A172 (cell line): ENCODE measurements at places on chromosomes 16 and 17.

GRCh38 chr17:40331743-40332641, 23.0 kb downstream of the RARA start:
- peak; percentile 85 for DNase-seq

GRCh38 chr17:77160875-77161530, 20.2 kb downstream of the SEC14L1 start:
- no peak for DNase-seq

DNA sequence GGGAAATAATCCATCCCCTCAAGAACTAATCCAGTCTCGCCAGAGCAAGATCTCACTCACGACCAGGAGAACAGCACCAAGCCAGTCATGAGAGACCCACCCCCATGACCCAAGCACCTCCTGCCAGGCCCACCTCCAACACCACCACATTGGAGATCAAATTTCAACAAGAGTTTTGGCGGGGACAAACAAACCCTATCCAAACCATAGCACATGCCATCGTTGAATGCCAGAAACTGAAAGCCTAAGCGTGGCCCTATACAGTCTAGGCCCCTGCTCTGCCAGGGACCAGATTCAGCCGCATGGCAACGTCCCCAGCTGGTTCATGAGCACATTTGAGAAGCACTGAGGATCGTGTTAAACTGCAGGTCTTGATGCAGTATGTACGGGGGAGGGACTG, 57.3 kb downstream of the AXIN2 start:
- no peak for DNase-seq

DNA sequence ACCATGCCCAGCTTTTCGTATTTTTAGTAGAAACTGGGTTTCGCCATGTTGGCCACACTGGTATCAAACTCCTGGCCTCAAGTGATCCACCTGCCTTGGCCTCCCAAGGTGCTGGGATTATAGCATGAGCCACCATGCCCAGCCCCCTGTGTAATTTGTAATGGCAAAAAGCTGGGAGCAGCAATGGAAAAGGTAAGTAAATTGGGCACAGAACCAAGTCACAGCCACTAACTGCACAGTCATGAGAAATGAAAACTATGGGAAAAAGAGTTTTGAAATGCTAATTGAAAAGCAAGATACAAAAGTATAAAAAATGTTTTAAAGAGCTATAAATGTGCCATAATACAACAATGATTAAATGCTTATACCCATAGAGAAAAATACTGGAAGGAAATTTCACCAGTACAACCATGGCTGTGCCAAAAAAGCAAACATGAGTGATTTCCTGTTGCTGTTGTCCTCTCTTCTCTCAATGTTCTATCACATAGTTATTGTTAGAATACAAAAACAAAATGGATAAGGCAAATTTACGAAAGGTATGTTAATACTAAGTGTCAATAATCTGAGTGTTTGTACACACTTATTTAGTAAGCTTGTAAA, 6.2 kb downstream of the NTAN1 start:
- DNase-seq, result no peak

DNA sequence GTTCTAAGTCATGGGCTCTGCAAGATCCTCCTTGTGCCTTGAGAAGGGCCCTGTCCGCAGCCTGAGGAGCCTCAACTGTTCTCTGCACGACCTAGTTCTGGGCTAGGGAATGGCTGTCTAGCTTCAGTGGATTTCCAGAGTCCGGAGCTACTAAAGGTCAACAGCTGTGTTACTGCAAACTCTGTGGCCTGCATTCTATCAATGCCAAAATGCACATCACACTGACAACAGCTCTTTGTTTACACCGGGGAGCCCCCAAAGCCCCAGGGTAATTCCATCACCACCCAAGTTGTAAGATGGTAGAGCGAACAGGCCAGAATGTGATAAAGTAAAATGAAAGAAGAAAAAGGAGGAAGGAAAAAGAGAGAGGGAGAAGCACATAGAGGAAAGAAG, 610.2 kb downstream of the MAF start:
- DNase-seq, result no peak

GRCh38 chr16:4682084-4682591, 11.2 kb upstream of the NUDT16L1 start:
- no peak for DNase-seq

GRCh38 chr16:397736-398332, 835 bp downstream of the NME4 start:
- no peak for DNase-seq

- no peak for DNase-seq
Measured at GRCh38 chr16:50991006-50991405, 160.1 kb downstream of the SALL1 start.

- DNase-seq, result no peak
Measured at GRCh38 chr16:105521-105920, 27.5 kb downstream of the MPG start.

DNA sequence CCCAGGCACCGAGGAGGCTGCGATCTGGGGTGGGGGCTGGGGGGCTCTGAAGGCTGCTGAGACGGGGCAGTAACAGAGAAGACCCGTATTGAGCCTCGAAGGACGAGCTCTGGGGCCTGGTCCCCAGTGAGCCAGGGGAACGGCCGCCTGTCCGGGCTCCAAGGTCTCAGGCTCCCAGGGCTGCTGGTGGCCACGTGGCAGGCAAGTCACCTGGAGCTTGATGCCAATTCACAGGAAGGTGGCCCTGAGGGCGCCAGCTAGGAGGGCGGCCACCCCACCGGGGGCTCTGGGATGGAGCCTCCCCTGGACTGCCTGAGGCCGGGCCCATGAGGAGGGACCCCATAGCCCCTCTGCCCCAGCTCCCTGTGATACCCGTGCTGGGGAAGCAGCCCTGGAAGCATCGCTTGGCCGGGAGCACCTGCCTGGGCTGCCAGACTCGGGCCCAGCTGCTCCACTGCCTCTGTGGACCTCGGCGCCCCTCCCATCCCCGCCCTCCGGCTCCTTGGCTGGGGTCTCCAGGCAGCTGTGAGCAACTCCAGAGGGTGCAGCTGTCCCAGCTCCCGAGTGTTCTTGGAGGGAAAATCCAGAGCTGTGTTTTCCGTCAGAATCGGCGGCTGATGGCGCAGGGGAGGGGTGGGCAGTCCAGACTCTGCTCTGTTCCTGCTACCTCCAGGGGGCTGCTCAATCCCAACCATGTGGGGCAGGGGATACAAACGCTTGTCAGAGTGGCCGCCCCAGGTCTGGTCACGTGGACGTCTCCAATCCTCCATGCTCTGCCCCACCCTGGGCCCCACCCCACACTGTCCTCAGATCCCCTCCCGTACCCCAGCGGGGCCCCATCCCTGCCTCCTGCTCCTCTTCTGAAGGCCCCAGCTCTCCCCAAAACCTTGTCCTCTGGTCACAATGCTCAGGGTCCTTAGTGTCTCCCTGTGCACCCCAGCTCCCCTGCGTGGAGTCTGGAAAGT, 67.2 kb upstream of the GNG13 start:
- no peak for DNase-seq

GRCh38 chr16:83623892-83624291, 183.9 kb upstream of the HSBP1 start:
- DNase-seq, result no peak

DNA sequence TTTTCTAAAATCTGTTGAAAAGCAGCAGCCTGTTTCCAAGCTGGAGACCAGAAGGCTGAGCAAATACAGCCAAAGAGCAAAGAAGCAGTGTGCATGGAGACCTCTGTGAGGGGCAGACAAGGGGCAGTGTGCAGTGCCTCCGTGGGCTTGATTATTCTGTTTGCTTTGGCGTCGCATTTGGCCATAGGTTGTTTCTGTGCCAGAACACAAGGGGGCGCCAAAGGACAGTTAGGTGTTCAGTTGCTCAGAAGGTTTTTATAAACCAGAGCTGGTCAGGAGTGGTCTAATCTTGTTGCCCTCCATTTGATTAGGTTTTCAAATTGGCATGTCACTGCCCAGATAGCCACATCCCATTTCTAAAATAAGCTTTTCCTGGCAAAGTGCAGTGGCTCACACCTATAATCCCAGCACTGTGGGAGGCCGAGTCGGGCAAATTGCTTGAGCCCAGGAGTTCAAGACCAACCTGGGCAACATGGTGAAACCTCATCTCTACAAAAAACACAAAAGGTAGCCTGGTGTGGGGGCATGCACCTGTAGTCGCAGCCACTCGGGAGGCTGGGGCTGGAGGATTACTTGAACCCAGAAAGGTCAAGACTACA, 10.6 kb downstream of the MYH3 start:
- peak; percentile 77 for DNase-seq

- peak; percentile 91 for DNase-seq
Measured at GRCh38 chr16:75267631-75268264, 16.3 kb upstream of the BCAR1 start.

DNA sequence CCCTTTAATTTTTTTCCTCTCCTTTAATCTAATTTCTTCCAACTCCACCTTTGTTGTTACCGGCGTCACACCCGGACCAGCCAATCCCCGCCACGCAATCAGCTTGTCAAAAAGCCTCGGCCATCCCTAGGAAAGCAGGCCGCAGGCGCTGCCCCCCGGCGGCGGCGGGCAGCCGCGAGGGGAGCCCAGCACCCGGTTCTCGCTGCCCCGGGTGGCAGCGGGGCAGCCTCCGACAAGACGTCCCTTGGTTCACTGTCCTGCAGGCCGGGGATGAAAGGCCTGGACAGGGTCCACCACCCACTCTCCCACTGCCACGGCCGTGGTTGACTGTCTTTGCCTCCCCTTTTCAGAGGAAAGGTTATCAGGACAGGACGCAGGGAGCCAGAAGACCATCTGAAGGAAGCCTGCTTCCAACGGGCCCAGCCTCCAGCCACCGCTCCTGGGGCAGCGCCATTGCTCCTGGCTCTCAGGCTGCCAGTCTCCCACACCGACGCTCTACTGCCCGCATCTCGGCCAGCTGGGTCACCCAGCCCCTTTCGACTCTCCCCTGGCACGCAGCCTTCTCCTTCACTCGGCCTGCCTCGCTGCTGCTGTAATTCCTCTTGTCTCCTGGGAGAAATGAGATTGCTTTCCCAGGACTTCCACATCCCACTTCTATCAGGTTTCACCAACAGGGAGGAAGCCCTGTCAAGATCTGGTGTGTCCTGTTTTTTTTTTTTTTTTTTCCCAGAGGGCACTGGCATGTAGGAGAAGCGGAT, 2.8 kb upstream of the UBTF start:
- DNase-seq, result peak; percentile 38

- no peak for DNase-seq
Measured at GRCh38 chr17:7211491-7212273, 8.0 kb downstream of the DLG4 start.

DNA sequence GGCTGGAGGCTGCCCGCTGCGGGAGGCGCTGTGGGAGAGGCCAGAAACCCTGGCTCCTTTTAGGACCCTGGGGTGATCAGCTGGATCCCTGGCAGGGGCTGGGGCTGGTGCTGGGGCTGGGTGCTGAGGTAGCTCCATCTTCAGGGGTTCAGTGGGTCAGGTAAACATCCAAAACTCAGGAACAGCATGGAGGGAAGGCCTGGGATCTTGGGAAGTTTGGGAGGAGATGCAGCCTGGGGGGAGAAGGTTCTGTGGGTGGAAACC, 21.0 kb downstream of the ADGRG5 start:
- DNase-seq, result no peak

- no peak for DNase-seq
Measured at GRCh38 chr16:11391576-11391975, 46.3 kb downstream of the RMI2 start.

GRCh38 chr17:30217054-30217453, 18.4 kb downstream of the SLC6A4 start:
- DNase-seq, result no peak

DNA sequence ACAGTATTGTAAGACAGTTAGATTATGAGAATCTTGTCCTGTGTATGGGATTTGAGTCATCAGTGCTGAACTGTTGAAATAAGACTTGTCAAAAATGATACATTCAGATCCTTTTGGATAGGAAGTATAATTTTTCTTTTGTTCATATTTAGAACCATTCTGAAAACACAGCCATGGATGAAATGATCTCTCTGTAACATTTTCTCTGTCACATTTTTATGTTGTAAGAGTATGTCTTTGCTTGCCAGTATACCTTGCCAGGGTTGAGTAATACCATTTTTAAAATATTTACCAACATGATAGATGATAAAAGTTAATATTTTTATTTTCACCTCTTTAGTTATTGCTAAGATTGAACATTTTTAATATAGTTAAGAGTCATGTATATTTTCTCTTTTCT, 45.0 kb downstream of the NSRP1 start:
- DNase-seq, result no peak

DNA sequence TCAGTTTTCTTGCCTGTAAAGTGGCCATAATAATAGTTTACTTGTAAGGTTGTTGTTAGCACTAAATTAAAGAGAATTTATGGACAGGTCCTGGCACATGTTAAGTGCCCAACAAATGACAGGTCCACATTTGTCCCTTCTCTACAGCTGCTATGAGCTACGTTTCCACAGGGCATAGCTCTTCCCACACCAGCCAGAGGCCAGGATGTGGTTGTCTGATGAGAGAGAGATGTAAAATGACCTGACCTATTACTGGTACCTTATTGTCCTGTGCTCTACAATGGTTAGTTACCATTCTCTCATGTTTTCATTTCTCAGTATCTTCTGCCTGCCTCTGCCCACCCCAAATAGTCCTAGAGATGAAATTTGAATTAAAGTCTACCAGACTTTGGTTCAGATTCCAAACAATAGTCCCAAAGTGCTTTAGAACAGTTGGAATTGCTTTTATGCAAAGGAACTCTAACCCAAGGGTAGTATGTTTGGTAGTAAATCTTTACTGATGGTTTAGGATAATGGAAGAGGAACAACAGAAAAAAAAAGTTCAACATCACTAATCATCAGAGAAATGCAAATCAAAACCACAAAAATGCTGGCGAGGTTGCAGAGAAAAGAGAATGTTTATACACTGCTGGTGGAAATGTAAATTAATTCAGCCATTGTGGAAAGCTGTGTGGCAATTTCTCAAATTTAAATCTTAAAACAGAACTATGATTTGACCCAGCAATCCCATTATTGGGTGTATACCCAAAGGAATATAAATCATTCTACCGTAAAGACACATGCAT, 57.1 kb upstream of the ANKFN1 start:
- DNase-seq, result no peak

DNA sequence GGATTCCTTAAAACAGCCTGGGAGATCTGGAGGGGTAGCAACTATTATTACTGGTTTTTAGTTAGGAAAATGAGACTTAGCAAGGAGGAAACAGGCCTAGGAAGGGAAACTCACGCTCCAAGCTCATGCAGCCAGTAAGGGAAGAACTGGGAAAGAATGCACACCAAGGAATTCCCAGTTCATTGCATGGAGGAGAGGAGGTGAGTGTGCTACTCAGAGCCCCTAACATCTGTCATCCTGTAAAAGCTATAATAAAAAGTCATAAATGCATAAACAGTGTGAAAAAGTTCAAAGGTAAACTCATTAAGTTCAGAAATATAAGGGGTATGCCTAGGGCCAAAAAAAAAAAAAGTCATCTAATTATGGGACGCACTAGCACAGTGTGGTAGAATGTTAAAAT, 25.9 kb downstream of the TMEM98 start:
- DNase-seq, result no peak

GRCh38 chr16:88008840-88009239, 57.6 kb downstream of the BANP start:
- no peak for DNase-seq

GRCh38 chr17:16917671-16918394, 54.1 kb downstream of the TNFRSF13B start:
- no peak for DNase-seq
